CD4-positive, alpha-beta T cell treated with Interleukin-2 at 100 ng/mL for 4 hours (primary cell): ENCODE measurements at places on chromosomes 2 and 18.

DNA sequence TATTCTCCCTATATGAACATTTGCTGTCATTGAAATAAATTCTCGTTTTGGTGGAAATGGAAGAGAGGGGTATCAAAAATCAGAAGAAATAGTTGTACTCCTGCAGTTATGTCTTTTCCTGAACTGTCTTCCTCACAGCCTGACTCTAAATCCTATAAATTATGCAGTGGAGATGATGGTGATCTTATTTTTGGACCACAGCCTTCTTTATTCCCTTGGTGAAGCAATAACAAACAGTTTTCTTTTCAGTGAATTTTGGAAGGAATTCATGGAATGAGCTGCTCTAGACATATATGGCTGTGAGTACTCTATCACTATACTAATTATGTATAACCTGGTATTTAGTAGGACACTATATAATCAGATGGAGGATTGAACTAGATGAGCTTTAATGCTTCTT is 1.7 kb upstream of the SLC25A12 start:
- DNase-seq, result no peak

DNA sequence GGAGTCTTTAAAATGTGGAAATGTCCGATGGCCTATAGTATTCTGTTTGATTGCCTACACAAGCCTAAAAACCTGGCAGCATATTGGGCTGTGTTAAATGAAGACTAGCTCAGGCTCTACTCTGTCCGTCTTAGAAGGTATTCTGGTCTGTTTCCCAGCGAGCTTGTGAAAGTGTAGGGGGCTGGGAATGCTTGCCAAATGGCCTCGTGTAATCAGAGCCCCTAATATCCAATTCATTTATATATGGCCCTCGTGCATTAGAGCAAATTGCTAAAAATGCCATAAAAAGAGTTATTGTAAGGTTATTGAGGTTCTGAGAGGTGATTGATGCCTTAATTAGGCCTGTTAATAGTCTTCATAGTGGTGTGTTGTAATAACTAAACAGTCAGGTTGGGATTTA is 1500.4 kb downstream of the DPP10 start:
- DNase-seq, result no peak

GRCh38 chr2:181304011-181304844 is 153.0 kb upstream of the ITGA4 start:
- no peak for DNase-seq

GRCh38 chr2:126823951-126824350 is 74.7 kb upstream of the TEX51 start:
- DNase-seq, result no peak

GRCh38 chr2:224565452-224566035 is 19.6 kb downstream of the CUL3 start:
- no peak for DNase-seq
